Posterior vena cava (tissue), 2 donors: ENCODE measurements at places on chromosomes 7 and 10.
A peak's percentile ranks its signal among the peaks of the same experiment; 100 is the strongest.

DNA sequence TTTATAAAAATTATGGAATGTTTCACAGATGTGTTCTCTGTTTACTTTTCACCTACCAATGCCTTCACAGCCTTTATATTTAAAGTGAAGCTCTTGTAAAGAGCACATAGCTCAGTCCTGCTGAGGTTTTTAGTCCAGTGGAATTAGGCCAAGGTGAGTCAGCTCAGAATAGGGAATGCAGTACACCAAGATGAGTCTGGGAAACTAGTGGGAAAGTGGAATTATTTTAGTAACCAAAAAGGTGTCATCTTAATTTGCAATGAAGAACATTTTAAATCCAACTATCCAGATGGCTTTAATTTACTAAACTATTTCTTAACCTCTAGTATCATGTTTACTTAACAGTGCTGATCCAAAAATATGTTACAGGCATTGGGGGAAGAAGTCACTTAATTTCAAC lies 236.3 kb upstream of the CTBP2 start:
- no peak for DNase-seq

- no peak for DNase-seq
Measured at GRCh38 chr10:90136731-90137316, 435.4 kb downstream of the KIF20B start.

GRCh38 chr10:104328896-104329710 lies 9.2 kb downstream of the ITPRIP start:
- peak; percentile 93 for DNase-seq

DNA sequence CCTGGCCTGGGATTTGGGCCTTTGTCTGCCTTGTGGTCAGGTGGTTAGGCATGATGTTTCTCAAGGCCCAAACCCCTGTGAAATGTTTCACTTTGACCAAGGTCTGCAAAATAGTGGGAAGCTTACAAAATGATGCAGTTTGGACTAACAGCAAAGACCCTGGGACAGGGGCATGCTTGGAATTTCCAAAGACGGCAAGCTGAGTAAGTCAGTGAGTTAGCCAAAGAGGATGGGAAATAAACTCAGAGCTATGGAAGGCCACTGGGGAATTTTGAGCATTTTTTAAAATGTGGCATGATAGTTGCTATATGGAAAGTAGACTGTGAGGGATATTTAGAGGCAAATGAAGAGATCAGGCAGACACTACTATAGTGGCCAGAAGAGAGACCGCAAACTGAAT lies 31.6 kb upstream of the PPP1R3C start:
- DNase-seq: no peak

GRCh38 chr10:43059828-43060227 lies 17.0 kb upstream of the RET start:
- DNase-seq: no peak

GRCh38 chr10:59372543-59372942 lies 10.2 kb upstream of the FAM13C start:
- no peak for DNase-seq

GRCh38 chr7:127819975-127820731 lies 168.2 kb downstream of the SND1 start:
- no peak for DNase-seq

DNA sequence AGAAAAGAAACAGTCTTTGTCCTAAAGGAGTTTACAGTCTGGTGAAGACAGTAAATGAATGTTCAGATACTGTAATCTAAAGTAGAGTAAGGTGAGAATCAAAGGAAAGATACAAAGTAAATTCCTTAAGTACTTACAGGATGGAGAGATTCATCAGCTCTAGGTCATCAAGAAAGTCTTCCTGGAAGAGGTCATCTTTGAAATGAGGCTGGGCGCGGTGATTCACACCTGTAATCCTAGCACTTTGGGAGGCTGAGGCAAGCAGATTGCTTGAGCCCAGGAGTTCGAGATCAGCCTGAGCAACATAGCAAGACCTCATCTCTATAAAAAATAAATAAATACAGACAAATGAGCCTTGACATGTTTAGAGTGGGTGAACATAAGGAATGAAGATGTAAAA lies 18.3 kb downstream of the FHIP2A start:
- DNase-seq: no peak

DNA sequence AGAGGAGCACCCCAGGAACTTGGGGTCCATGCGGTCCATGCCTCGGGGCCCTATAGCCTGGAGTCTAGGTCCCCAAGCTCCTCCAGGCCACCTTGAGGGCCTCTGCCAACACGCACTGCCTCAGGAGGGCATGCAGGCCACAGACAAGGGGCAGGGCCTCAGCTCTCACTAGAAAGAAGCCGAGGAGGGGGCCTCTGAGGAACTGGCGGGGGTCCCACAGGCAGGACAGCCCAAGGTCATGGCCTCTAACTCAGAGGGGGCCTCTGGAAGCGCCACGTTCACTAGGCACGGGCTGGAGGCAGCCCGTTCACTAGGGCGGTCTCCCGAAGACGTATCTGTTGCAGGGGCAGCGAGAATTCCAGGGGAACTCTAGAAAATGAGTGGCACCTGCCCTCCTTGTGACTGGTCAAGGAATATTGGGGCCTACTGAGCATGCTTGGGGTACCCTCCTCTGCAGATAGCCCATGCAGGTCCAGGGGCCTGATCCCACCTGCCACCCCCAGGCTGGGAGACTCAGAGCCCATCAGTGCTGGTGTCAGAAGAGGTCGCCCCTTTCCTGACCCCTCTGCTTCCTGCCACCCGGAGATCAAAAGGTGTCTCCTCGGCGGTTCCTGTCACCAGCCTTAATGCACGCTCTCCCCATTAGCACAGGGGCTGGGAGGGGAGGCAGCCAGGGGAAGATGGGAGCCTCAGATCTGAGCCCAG lies 86.7 kb upstream of the RET start:
- DNase-seq: peak; percentile 67

- DNase-seq: no peak
Measured at GRCh38 chr10:126394948-126395347, 6.7 kb upstream of the ADAM12 start.
